Hepatocyte (in vitro differentiated cells): ENCODE measurements at places on chromosomes 11 and 22. TPM values are rescaled to one million over a fixed set of nuclear protein-coding genes. Genes with fewer than 3 reads are reported as not detected.

Gene CATSPERZ
- 0.46 and 0.96 TPM in 2 replicates for polyA plus RNA-seq

Gene SCGB2A2
- not detected in 2 replicates for polyA plus RNA-seq

Gene ROM1
- 2.1 and 3.2 TPM in 2 replicates for polyA plus RNA-seq

Gene CCDC157
- 5.4 TPM in 2 replicates for polyA plus RNA-seq

- H3K4me3 ChIP-seq = no peak overlapping the region
- no peaks in the 10 kb centered on the region for H3K27me3 ChIP-seq
- no peak overlapping the region for H3K27ac ChIP-seq
- H3K36me3 ChIP-seq = no peaks in the 10 kb centered on the region
Measured at GRCh38 chr11:35016916-35017315, 100.5 kb downstream of the PDHX start.

- no peaks in the 10 kb centered on the region for H3K27me3 ChIP-seq
- no peaks in the 10 kb centered on the region for H3K4me1 ChIP-seq
- H3K36me3 ChIP-seq = no peaks in the 10 kb centered on the region
- H3K27ac ChIP-seq = no peak overlapping the region
- no peak overlapping the region for H3K4me3 ChIP-seq
Measured at GRCh38 chr22:46220921-46221320, 29.2 kb downstream of the CDPF1 start.

DNA sequence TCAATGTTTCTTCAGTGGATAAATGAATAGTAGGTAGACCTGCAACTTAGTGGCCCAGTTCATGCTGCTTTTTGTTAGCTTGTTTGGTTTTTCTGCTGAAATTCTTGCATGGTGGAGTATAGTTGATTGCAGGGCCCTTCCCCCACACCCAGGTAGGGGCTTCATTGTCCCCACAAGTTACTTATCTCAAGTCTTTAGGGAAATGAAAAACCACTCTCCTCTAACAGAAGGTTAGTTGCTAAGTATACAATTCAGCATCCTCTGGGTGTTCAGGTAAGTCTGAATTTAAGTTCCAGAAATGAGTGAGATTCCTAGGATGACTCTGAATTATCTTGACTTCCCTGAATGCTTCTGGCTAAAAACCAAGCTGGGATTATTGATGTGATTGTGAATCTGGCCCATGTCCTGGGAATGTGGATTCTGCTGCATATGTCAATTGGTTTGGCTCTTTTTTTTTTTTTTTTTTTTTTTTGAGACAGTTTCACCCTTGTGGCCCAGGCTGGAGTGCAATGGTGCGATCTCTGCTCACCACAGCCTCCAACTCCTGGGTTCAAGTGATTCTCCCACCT is 40.3 kb downstream of the BCL2L13 start:
- no peak overlapping the region for H3K4me3 ChIP-seq
- no peak for DNase-seq
- H3K36me3 ChIP-seq = no peaks in the 10 kb centered on the region
- no peak overlapping the region for H3K27ac ChIP-seq
- no peaks in the 10 kb centered on the region for H3K27me3 ChIP-seq

DNA sequence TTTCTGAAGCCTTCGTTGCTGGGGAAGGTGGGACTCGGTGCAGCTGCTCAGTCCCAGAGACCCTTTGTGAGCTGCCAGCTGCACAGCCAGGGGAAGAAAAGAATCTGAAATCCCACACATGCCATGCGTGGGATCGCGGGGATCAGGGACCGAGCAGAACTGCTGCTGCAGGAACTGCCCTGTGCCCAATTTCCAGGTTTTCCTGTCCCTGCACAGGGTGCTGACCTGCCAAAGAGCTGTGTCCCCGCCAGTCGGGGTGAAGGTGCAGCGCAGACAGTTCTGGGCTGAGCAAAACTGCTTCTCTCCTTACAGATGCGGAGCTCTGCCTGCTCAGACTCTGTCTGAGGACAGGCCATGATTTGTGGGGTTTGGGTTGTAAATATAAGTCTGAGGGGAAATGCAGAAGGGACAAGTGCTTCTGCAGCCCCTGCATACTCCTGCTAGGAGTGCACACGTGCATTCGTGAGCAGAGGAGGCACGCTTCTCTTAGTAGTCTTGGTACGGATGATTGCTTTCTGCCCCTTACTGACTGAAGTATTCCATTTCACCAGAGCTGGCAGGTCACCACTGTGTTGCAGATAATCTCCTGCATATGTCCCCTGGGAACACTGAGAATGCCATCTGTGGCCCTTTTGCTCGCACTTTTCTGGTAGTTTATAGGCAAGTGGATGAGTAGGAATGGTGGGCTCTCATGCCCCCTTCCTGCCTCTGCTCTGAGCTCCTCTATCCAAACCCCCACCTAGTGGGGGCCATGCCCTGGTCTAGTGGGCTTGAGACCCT is 141.4 kb downstream of the PARVA start:
- no peak overlapping the region for H3K4me3 ChIP-seq
- no peaks in the 10 kb centered on the region for H3K27me3 ChIP-seq
- DNase-seq = no peak
- no peak overlapping the region for H3K27ac ChIP-seq
- H3K36me3 ChIP-seq = no peaks in the 10 kb centered on the region
- H3K4me1 ChIP-seq = peaks cover 20% of the 10 kb centered on the region

DNA sequence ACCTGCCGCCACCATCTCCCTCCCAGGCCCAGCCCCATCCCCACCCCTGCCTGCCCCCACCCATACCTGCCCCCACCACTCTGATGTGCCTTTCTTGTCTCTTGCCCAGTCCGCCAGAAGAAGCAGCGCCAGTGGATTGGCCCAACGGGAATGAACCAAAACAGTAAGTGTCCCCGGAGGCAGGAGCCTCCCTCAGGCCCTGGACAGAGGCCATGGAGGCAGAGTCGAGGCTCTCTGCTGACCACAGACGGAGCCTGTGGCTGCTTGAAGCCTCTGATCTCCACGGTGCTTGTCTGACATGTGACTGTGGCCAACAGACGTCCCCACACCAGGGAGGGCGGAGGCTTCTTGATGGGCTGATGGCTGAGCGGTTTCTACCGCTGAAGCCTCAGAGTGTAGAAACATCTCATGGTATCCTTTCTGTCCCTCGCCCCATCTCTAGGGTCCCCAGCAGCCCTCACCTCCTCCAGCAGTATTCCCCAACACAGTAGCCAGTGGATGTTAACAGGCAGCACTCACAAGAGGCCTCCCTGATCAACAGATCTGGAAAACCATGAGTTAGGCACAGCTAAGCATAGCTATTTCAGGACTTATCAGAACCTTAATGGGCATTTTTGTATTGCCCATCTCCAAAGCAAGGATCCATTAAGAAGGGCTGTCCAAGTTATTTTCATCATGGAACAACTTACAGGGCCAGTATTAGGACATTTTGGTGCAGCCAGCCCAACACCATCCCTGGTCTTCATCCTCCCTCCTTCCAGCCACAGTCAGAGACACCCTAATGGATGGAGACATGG is 21.7 kb downstream of the CD5 start:
- H3K4me3 ChIP-seq = no peak overlapping the region
- H3K4me1 ChIP-seq = peaks cover 19% of the 10 kb centered on the region
- no peaks in the 10 kb centered on the region for H3K27me3 ChIP-seq
- DNase-seq = no peak
- no peaks in the 10 kb centered on the region for H3K36me3 ChIP-seq
- no peak overlapping the region for H3K27ac ChIP-seq

DNA sequence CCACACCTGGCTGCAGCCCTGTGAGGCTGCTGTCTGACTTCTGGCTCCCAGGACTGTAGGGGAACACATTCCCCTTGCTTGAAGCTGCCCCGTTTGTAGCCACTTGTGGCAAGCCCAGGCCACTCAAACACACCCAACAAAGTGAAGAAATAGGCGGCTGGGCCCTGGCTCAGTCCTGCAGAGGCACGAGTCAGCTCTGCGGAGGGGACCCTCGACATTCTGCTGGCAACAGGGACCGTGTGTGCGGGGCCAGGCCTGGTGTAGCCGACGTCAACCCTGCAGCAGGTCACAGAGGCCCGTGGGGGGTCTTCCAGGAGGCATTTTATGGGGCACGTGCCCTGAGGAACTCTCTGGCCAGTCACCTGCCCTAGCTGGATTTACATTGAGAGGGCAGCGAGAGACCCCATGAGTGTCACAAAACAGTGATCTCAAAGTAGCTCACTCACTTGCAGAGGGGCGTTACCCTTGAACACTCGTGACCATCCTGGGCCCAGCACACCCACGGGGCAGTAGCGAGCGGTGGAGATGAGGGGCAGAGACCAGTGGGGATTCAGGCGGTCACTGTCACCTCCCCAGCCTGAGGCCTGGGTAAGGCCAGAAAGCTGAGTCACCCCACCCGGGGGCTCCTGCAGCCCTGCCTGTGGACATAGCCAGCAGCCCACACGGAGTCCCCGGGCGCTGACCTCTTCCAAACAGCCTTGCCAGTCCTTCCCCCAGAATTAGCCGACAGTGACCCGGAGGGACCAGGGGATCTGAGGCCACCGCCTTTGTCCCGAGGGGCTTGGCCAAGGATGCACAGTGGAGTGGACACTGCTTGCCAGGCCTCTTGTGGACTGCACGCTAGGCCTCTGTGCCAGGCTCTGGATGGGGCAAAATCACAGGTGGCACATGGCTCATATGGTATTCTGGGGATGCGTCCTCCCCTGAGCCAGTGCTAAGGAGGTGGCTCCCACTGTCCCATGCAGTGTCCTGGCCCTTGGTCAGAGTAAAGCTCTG is 139.5 kb downstream of the CTTN start:
- no peak overlapping the region for H3K4me3 ChIP-seq
- no peaks in the 10 kb centered on the region for H3K27me3 ChIP-seq
- no peaks in the 10 kb centered on the region for H3K4me1 ChIP-seq
- no peaks in the 10 kb centered on the region for H3K36me3 ChIP-seq

DNA sequence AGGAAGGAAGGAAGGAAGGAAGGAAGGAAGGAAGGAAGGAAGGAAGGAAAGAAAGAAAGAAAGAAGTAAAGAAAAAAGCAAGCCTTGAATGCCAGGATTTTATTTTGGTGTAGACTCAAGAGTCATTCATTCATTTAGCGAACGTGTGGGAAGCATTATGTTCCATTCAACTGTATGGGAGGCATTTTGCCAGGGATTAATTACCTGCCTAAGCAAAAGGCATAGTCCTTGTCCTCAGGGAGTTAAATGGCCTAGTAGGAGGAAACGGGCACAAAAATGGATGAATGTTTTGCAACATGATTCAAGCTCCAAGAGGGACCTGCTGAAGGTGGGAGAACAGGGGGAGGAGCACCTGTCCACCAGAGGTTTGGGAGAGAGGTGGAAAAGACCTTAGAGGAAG is 16.2 kb upstream of the ZNRF3 start:
- H3K4me1 ChIP-seq = peaks cover 9% of the 10 kb centered on the region
- no peaks in the 10 kb centered on the region for H3K27me3 ChIP-seq
- no peak overlapping the region for H3K4me3 ChIP-seq
- DNase-seq = no peak

DNA sequence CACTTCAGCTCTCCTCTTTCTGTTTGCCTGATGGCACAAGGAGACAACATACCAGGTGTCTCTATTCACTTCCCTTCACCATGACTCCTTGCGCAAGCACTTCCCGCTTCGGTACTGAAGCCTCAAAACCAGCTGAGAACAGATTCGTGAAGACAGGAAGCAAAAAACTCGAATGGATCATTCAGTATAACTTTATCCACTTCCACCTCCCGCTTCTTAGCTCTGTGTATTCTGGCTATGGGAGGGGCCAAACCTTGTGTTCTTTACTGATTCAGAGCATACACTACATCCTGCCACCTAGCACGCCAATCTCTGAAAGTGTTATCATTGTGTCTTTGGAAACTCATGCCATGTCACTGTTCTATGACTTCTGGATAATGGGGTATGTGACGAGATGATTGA is 62.2 kb upstream of the ADA2 start:
- H3K27me3 ChIP-seq = no peaks in the 10 kb centered on the region
- no peak overlapping the region for H3K27ac ChIP-seq
- H3K36me3 ChIP-seq = no peaks in the 10 kb centered on the region
- H3K4me1 ChIP-seq = no peaks in the 10 kb centered on the region
- H3K4me3 ChIP-seq = no peak overlapping the region

GRCh38 chr11:1736447-1736992 is 13.9 kb downstream of the IFITM10 start:
- DNase-seq = no peak
- no peak overlapping the region for H3K27ac ChIP-seq
- H3K4me3 ChIP-seq = no peak overlapping the region
- no peaks in the 10 kb centered on the region for H3K4me1 ChIP-seq

- no peaks in the 10 kb centered on the region for H3K27me3 ChIP-seq
- H3K27ac ChIP-seq = no peak overlapping the region
- H3K4me1 ChIP-seq = no peaks in the 10 kb centered on the region
- DNase-seq = no peak
Measured at GRCh38 chr11:115477410-115477809, 26.8 kb downstream of the CADM1 start.

- no peak overlapping the region for H3K27ac ChIP-seq
- H3K4me1 ChIP-seq = peaks cover 6% of the 10 kb centered on the region
- H3K4me3 ChIP-seq = no peak overlapping the region
Measured at GRCh38 chr11:1057806-1058205, 16.9 kb upstream of the MUC2 start.

DNA sequence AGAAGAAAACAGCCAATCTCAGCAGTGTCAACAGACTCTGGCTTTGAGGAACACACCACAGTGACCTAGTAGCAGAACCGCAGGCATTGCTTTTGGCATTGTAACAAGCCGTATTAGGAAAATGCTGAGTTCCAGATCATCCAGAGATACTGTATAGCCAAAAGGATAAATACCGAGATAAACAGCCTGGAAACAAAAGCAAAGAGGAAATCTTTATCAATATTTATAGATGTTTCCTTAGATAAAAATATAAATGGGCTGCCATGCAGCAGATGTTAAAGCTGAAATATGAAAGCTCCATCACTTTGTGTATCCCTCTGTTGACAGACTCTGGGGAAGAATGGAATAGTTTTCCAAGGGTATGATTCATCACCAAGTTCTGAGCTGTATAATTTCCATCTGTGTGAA is 98.9 kb upstream of the TP53AIP1 start:
- no peak overlapping the region for H3K27ac ChIP-seq
- H3K4me3 ChIP-seq = no peak overlapping the region
- H3K27me3 ChIP-seq = no peaks in the 10 kb centered on the region
- no peak for DNase-seq

GRCh38 chr22:33971561-33971961 is 51.3 kb upstream of the LARGE1 start:
- DNase-seq = peak; percentile 10
- H3K4me3 ChIP-seq = no peak overlapping the region
- no peak overlapping the region for H3K27ac ChIP-seq
- no peaks in the 10 kb centered on the region for H3K27me3 ChIP-seq
- no peaks in the 10 kb centered on the region for H3K4me1 ChIP-seq
- H3K36me3 ChIP-seq = no peaks in the 10 kb centered on the region

- no peak overlapping the region for H3K27ac ChIP-seq
- no peak for DNase-seq
- H3K4me1 ChIP-seq = no peaks in the 10 kb centered on the region
- no peak overlapping the region for H3K4me3 ChIP-seq
- no peaks in the 10 kb centered on the region for H3K27me3 ChIP-seq
- H3K36me3 ChIP-seq = no peaks in the 10 kb centered on the region
Measured at GRCh38 chr22:29302681-29303465, 3.6 kb upstream of the GAS2L1 start.

GRCh38 chr11:46888636-46889035 is 29.7 kb downstream of the LRP4 start:
- no peaks in the 10 kb centered on the region for H3K36me3 ChIP-seq
- DNase-seq = no peak
- no peak overlapping the region for H3K27ac ChIP-seq
- H3K4me1 ChIP-seq = no peaks in the 10 kb centered on the region
- H3K4me3 ChIP-seq = no peak overlapping the region
